ENCODE measurements at places on chromosomes 1 and 21.

GRCh38 chr1:234768171-234768568 lies 158.2 kb upstream of the IRF2BP2 start:
- no peak for DNase-seq

- DNase-seq: no peak
These were observed 136.9 kb downstream of the BARHL2 start for GRCh38 chr1:90580176-90580575.

DNA sequence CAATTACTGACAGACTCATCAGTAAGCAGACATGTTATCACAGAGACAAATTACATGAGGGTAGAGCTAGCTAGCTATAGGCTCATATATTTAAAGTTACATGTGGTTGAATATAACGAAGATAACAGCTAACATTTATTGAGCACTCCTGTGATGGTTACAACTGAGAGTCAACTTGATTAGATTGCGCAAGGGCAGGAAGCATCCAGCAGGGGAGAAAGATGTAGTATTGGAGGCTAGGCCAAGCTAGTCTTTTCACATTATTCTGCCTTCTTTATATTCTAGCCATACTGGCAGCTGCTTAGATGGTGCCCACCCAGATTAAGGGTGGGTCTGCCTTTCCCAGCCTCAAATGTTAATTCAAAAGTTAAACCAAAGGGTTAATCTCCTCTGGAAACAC lies 37.1 kb downstream of the PIGK start:
- no peak for DNase-seq

GRCh38 chr21:45333583-45334121 lies 46.0 kb upstream of the POFUT2 start:
- no peak for DNase-seq

GRCh38 chr1:6391951-6392808 lies 1.4 kb downstream of the ACOT7 start:
- DNase-seq: peak; percentile 34

DNA sequence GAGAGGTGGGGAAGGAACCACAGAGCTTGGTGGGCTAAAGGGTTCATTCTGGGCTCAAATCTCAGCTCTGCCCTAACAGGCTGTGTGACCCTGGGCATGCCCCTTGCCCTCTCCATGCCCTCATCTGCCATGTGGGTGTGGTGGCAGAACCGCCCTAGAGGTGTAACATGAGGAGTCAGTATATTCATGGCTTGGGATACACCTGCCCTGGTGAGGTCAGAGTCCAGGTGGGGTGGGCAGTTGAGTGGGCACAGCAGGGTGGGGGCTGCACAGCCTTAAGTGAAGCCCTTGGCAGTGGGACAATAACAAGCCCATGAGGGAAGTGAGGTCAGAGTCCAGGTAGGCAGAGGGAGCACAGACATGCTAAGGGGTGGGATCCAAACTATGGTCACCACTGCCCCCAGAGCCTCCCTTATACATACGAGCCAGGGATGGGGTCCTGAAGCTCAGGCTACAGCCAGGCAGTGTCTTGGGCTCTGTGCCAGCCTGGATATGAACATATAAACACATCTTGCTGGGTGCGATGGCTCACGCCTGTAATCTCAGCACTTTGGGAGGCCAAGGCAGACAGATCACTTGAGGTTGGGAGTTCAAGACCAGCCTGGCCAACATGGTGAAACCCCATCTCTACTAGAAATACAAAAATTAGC lies 59.0 kb upstream of the EFHD2 start:
- no peak for DNase-seq

- DNase-seq: peak; percentile 32
These were observed 68.7 kb upstream of the ADGRL2 start for GRCh38 chr1:81731989-81732388.

GRCh38 chr1:30475966-30476365 lies 247.4 kb downstream of the MATN1 start:
- DNase-seq: no peak

- DNase-seq: no peak
These were observed 198.6 kb downstream of the MRPL39 start for GRCh38 chr21:25408666-25409065.

DNA sequence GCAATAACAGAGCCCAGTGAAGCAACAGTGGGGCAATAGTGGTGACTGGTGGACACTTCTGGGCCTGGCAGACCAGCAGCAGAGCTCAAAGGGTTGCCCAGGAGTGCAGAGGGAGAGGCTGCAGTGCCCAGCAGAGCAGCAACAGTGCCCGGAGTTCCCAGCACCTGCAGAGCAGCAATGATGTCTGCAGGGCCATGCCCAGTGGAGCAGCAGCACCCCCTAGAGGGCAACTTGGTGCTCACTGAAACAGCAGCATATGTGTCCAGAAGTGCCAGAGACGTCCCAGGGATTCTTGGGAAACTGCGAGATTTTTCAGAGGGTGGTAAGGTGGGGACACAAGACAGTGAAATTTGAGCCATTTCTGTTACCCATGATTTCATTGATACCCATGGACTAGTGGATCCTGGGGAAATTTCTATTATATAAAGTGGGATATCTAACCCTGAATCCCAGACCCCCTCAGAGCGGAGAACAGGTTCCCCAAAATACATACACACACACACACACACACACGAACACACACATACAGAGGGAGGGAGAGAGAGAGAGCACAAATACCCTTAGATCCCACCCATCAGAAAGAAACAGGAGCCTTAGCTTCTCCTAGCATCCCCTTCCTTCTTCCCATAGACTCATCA lies 156.9 kb upstream of the GJB5 start:
- peak; percentile 20 for DNase-seq

- DNase-seq: no peak
These were observed 38.2 kb upstream of the PLA2G2C start for GRCh38 chr1:20224546-20224945.

GRCh38 chr1:228208831-228209551 lies 1.1 kb downstream of the OBSCN start:
- DNase-seq: no peak

GRCh38 chr1:173392895-173393658 lies 84.1 kb upstream of the PRDX6 start:
- peak; percentile 74 for DNase-seq

DNA sequence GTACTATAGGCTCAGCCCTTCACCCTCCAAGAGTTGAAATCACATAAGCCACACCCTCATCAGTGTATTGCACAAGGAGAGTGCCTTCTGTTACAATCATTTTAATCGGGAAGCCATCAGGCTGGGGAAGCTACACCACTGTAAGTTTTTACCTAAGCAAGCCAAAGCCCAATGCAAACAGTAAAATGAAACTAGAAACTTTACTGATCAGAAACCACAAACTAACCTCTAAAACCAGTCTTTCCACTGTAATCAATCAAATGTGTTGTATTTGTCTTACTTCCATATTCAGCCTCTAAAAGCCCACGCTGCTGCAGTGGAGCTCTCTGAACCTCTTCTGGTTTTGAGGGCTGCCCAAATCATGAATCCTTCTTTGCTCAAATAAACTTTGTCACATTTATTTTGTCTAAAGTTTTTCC lies 26.2 kb downstream of the CAPN8 start:
- no peak for DNase-seq

DNA sequence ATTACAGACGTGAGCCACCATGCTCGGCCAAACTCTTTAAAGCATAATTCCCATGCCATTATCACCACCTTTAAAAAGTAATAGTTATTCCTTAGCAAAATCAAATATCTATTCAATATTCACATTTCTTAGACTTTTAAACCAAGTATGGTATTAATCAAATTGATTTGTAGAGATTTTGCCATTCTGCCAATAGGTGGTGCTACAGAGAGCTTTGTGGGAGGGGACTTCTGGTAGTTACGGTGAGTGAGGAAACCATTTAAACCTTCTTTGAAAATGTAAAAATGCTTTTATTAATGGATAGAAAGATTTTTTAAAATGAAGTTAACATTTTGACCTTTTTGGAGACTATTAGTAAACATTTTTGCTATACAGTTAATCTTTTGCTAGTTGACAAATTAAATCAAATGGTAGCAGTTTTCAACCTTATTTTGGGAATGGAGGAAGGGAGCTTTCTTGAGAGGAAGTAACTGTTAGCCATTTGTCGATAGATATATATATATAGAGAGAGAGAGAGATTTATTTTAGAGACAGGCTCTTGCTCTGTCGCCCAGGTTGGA lies 19.3 kb downstream of the IARS2 start:
- DNase-seq: peak; percentile 36

DNA sequence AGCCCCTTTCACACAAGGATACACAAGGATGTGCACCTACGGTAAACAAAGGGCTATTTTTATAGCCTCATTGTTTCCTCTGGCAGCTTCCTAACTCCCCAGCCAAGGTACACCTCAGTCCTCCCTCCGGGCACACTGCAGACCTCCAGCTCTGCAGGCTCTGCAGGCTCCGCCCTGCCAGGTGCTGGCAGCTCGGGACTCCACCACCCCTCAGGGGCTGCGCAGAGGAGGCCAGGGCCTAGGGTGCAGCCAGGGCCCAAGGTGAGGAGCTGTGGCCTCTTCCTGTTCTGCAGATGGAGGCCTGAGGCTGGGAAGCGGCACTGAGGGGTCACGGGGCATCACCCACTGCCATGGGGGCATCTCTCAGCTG lies 19.8 kb upstream of the CLSTN1 start:
- DNase-seq: no peak

DNA sequence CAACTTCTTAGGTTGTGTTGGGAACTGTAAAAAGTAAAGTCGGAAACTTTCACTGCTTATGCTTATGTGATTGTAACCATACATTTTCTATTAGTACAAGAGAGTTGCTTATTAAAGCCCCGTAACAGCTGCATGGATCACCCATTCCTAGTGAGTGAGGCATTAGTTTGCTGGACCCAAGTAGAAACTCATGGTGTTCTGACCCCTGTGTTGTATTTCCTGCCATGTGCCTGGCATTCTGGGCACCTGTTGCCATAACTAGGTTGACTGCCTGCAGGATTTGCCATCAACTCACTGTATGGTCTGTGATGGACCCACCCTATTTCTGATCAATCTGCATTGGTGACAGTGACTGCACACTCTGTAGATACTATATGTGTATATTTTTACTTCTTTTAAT lies 173.0 kb downstream of the PGBD5 start:
- no peak for DNase-seq

DNA sequence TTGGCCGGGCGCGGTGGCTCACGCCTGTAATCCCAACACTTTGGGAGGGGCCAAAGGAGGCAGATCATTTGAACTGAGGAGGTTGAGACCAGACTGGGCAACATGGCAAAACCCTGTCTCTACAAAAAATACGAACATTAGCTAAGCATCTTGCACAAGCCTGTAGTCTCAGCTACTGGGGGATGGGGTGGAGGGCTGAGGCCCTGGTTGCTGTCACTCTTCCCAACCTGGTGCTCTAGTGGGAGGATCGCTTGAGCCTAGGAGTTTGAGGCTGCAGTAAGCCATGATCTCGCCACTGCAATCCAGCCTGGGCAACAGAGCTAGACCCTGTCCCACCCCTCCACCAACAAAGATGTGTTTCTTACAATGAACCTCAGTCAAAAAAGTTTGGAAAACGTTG lies 2.8 kb downstream of the PHGDH start:
- no peak for DNase-seq
